ENCODE measurements at places on chromosomes 12 and 14. TPM values are rescaled to one million over a fixed set of nuclear protein-coding genes. Genes with fewer than 3 reads are reported as not detected.

KCNA5 gene
- not detected for total RNA-seq

PTPN6 gene
- total RNA-seq, result 42.4 TPM

TTC6 gene
- total RNA-seq, result 13.8 TPM

KRT6C gene
- not detected for total RNA-seq

PLA2G1B gene
- total RNA-seq, result not detected

BIN2 gene
- total RNA-seq, result not detected

CCDC197 gene
- total RNA-seq, result not detected

DNA sequence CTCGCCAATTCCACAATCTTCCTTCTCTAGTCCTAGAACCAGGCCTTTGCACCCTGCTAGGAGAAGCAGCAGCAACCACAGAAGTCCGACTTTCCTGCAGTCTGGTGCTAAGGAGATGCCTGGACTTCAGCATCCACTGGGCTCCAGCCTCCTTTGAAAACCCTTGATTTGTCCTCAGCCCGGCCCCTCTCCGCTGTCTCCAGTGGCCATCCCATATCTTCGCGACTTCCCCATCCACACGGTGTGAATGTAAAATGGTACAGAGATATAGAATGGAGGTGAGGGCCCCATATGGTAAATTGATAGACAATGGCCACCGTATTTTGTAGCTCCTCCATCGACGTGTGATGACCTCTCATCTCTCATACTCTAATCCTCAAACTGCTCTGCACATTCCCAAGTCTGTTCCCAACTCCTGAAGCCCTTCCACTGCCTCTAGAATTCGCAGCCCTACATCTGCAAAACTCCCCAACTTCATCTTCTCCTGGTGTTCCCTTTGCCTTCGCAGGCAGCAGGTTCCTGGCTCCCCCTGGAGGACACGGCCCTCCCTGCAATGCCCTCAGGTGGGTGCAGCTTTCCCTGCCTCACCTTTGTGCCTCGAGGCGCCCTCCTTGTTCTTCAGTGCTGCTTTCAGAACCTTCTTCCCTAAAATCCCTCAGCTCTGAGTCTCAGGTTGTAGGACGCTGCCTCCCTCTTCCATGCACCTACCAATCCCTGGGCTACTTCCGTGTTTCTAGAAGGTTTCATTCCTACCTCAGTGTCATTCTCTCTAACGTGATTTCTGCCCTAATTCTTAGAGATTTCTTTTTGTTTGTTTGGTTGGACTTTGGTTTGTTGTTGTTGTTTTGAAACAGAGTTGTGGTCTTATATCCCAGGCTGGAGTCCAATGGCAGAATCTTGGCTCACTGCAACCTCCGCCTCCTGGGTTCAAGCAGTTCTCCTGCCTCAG lies 36.7 kb downstream of the TMBIM6 start:
- H3K27me3 ChIP-seq, result peaks cover 32% of the 10 kb centered on the region
- no peaks in the 10 kb centered on the region for H3K36me3 ChIP-seq
- H3K4me1 ChIP-seq, result peaks cover 11% of the 10 kb centered on the region

GRCh38 chr14:19917955-19918518 lies 2.4 kb upstream of the OR4K5 start:
- no peaks in the 10 kb centered on the region for H3K36me3 ChIP-seq
- no peak for DNase-seq
- H3K4me3 ChIP-seq, result no peak overlapping the region

DNA sequence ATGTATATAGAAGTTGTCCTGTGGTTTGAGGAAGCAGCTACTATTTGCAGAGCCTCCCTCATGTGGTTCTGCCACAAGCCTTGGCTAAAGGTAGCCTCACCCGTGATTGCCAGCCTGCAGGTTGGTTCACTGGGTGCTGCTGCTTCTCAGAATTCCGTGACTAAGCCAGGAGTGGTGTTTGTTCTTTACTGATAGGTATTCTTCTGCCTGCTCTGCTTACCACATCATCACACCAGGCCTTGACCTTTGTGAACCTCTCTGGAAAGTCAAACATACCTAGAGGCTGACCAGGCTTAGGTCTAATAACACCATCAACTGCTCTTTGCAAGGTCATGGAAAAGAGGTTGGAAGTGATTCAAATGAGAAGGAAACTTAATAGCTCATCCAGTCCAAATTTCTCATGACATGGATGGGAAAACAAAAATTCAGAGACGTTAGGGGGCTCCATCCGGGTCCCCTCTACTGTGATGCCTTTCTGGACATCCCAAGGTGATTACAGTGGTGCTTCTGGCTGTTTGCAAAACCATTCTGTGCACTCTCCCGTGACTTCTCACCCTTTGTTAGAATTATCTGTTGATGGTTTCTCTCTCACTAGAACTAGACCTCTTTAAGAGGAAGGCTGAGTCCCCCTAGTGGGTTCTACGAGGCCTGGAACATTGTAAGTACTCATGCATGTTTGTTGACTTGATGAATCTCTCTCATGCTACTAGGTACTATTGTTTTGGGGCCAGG lies 8.5 kb upstream of the SOCS2 start:
- peaks cover 23% of the 10 kb centered on the region for H3K4me1 ChIP-seq
- DNase-seq, result peak; percentile 66
- peaks cover 28% of the 10 kb centered on the region for H3K27me3 ChIP-seq
- H3K4me3 ChIP-seq, result no peak overlapping the region

DNA sequence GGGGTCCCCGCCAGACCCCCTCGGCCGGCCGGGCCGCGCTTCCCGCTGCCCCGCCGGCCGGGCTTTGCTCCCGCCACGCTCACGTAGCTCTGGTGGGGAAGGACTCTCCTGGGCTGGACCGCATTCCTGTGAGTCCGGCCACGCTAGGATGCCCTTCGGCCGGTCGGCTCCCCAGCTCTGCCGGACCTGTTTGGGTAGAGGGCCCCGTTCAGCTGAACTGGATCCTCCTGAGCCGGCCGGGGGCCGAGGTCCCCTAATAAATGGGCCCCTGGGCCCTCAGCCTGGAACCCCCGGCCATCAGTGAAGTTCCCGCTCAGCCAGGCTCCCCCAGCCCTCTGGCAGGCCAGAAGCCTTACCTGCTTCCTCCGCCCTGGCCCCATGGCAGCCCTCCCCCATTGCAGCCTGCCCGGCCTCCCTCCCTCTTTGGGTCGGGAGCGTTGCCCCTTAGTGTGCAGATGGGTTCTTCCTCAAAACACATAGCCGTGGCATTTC lies 593 bp downstream of the UNC119B start:
- H3K27me3 ChIP-seq, result no peaks in the 10 kb centered on the region
- peak; percentile 53 for DNase-seq
- peak overlapping the region; percentile 94 for H3K4me3 ChIP-seq
- peaks cover 35% of the 10 kb centered on the region for H3K4me1 ChIP-seq
- H3K36me3 ChIP-seq, result peaks cover 42% of the 10 kb centered on the region

DNA sequence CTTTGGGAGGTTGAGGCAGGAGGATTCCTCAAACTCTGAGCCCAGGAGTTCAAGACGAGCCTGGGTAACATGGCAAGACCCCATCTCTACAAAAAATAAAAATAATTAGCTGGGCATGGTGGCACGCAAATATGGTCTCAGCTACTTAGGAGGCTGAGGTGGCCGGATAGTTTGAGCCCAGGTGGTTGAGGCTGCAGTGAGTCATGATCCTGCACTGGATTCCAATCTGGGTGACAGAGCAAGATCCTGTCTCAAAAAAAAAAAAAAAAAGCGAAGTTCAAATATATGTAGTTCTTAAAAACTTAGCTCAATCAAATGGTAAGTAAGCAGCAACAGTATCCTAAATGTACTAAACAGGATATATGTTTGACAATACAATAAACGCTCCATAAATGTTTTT lies 85.5 kb upstream of the SSTR1 start:
- no peak overlapping the region for H3K27ac ChIP-seq
- no peaks in the 10 kb centered on the region for H3K27me3 ChIP-seq
- DNase-seq, result no peak
- H3K4me1 ChIP-seq, result no peaks in the 10 kb centered on the region

- H3K27ac ChIP-seq, result no peak overlapping the region
- no peaks in the 10 kb centered on the region for H3K36me3 ChIP-seq
- no peak overlapping the region for H3K4me3 ChIP-seq
- no peak for DNase-seq
- no peaks in the 10 kb centered on the region for H3K27me3 ChIP-seq
Observed at GRCh38 chr14:43765474-43765873, 741.6 kb downstream of the FSCB start.

GRCh38 chr12:19938031-19938430 lies 430.3 kb upstream of the PDE3A start:
- H3K36me3 ChIP-seq, result no peaks in the 10 kb centered on the region
- H3K27me3 ChIP-seq, result no peaks in the 10 kb centered on the region
- DNase-seq, result no peak
- no peak overlapping the region for H3K4me3 ChIP-seq
- H3K27ac ChIP-seq, result no peak overlapping the region
- peaks cover 9% of the 10 kb centered on the region for H3K4me1 ChIP-seq

DNA sequence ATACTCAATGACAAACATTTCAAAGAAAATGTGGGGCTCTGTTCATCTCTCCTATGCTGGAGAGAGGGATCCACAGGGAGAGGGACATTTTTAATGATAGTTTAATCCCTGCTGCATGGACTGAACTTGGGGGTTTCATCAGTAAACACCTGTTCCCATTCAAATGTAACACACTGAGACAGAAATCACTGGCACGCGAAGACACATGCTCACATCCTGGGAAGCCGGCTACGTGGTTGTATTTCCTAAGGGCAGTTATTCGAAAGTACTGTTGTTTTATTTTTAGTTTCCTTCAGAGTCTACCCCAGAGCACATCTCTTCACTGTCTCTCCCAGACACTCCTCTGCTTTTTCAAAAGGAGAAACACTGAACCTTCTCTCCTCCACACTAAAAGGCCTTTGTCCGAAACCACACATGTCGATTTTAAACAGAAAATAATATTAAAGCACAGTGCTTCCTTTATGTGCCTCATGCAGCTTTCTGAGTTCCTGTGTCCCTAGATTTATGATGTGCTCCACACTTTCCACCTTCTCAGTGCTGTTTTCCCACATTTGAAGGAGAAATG lies 52.8 kb downstream of the PTHLH start:
- peaks cover 18% of the 10 kb centered on the region for H3K27me3 ChIP-seq
- no peak overlapping the region for H3K4me3 ChIP-seq
- DNase-seq, result no peak
- H3K36me3 ChIP-seq, result no peaks in the 10 kb centered on the region
- no peak overlapping the region for H3K27ac ChIP-seq
- no peaks in the 10 kb centered on the region for H3K4me1 ChIP-seq

GRCh38 chr14:61501714-61502458 lies 180.5 kb downstream of the PRKCH start:
- no peak overlapping the region for H3K4me3 ChIP-seq
- no peak for DNase-seq
- peaks cover 14% of the 10 kb centered on the region for H3K4me1 ChIP-seq
- H3K27ac ChIP-seq, result no peak overlapping the region
- no peaks in the 10 kb centered on the region for H3K27me3 ChIP-seq

DNA sequence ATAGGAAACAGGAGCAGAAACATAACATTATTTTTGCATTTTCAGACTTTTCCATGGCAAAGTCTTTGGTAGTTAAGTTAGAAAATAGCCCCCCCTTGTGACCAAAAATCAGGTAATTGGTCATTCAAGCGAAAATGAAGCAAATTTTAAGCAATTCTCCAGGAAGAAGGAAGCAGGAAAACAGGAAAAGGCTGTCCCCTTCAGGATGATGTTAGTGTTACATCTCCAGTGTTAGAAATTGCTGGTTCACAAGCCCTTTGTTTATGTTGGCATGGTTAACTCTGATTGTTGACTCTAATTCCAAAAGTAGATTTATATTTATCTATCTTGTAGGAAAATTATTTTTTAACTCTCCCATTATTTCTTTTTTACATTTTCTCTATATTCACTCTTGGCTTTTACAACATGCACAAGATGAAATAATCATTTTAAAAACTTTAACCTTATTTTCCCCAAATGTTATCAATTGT lies 18.8 kb upstream of the GAS2L3 start:
- H3K27ac ChIP-seq, result no peak overlapping the region
- no peaks in the 10 kb centered on the region for H3K27me3 ChIP-seq
- no peaks in the 10 kb centered on the region for H3K36me3 ChIP-seq
- peak; percentile 74 for DNase-seq

DNA sequence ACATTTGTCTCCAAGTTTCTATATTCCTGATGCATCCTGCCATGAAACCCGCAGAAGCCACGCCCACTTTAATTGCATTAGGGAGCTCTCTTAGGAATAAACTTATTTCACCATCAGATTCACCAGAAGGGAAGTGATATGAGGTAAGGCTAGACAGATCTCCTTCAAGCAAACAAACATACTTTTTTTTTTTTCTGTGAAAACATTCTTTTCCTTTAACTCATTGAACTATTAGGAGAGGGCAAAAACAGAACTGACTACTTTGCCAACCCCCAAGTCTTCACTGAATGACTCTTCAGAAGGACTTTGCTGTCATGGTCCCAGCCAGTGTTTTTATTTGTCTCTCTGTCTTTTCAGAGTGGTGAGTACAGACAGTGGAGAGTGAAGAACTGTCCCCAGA lies 48.4 kb downstream of the GTF2A1 start:
- no peak for DNase-seq
- no peak overlapping the region for H3K4me3 ChIP-seq
- no peak overlapping the region for H3K27ac ChIP-seq

Measured in Calu3 (cell line).